ENCODE measurements at places on chromosomes 5 and 9.

- no peak for DNase-seq
These were observed 9.8 kb downstream of the NHP2 start for GRCh38 chr5:178143901-178144300.

GRCh38 chr5:117776977-117777376 lies 1202.4 kb upstream of the SEMA6A start:
- no peak for DNase-seq

DNA sequence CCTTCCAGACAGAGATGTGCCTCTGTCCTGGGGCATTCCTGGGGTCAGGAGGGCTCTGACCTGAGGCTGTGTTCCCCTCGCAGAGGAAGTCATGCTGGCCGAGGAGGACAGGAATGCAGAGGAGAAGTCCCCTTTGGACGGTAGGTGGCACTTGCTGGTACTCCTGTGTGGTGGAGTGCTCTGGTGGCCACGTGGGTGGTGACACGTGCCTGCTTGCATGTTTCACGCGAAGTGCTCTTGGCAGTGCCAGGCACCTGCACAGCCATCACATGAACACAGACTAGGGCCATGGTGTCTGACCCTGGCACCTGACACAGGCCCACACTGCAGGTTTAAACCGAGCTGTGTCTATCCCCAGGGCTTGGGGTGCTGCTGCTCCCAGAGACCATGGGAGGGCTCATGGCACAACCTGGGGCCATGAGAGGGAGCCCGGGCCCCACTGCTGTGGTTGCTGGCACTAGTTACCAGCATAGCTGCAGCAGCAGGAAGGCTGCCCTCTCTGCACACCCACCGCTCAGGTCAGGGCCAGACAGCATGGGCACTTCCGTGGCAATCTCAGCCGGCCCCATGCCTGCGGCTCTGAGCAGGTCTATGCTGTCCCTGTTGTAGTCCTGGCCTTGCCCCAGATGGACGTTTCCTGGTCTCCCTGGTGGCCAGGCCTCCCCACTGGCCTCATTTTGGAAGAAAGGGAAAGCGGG lies 79.3 kb downstream of the CACNA1B start:
- DNase-seq = no peak

DNA sequence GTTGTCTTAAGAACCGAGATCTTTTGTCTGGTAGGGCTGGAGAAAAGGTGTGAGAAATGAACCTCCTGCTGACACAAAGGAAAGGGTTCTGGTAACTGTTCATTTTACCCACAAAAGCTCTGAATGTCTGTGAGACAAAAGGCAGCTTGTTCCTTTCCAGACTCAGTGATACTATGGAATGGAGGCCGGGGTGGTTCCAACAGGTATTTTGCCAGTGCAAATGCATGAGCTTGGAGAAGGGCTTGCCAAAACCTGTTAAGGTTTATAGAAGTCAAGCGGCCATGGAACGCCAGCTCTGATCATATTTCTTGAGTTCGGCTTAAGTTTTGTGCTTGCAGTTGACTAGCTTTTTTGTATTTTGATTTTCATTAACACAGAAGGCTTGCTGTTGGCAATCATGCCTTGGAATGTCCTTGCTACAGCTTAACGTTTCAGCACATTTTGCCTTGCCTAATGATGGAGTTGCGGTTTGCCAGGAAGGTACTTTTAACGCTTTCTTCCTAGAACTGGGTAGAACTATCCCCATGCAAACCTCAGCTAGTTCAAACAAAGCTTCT lies 328.6 kb downstream of the PIK3R1 start:
- DNase-seq = no peak

DNA sequence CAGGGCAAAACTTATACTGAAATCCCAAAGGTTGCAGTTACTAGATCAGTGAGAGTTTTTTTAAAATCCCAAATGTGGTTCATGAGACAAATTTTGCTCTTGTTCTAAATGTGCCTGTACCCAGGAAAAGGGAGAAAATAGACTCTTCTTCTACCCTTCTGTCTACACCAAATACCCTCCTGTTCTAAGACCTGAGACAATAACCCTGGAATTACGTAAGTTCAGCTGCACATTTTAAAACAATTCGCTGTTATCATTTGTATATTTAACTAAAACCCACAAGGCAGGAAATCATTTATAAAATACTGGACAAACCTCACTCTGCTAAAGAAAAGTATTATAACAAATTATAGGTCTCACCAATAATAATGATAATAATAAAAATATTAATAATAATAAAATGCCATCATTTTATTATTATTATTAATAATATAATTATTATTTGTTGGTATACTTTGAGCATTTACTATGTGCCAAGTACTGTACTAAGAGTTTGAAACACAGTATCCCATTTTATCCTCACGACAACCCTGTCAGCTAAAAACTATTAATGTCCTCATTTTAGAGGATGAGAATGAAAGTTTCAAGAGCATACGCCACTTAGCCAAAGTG lies 49.8 kb upstream of the AFAP1L1 start:
- no peak for DNase-seq

DNA sequence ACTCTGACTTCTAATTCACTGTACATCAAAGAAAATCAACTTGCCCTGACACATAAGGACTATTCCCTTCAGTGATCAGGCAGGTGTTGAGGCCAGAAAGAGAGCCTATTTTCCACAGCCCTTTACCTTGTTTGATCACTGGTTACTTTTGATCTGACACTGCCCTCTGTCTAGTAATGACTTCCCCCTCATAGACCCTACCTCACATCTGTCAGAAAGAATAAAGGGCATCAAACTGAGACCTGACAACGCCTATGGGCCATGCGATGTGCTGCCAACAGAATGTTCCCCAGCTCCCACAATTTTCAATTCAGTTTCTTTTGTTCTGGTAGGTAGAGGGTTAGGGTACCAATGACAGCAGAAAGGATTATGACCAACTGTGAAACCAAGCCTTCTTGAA lies 47.7 kb downstream of the FBXL17 start:
- DNase-seq = no peak

GRCh38 chr5:144352732-144353317 lies 182.2 kb downstream of the KCTD16 start:
- DNase-seq = no peak

GRCh38 chr5:74945561-74946165 lies 79.5 kb upstream of the FAM169A start:
- no peak for DNase-seq

- no peak for DNase-seq
These were observed 29.7 kb upstream of the FCN1 start for GRCh38 chr9:134947265-134947955.

GRCh38 chr9:136848393-136849037 lies 694 bp upstream of the PHPT1 start:
- DNase-seq = no peak

DNA sequence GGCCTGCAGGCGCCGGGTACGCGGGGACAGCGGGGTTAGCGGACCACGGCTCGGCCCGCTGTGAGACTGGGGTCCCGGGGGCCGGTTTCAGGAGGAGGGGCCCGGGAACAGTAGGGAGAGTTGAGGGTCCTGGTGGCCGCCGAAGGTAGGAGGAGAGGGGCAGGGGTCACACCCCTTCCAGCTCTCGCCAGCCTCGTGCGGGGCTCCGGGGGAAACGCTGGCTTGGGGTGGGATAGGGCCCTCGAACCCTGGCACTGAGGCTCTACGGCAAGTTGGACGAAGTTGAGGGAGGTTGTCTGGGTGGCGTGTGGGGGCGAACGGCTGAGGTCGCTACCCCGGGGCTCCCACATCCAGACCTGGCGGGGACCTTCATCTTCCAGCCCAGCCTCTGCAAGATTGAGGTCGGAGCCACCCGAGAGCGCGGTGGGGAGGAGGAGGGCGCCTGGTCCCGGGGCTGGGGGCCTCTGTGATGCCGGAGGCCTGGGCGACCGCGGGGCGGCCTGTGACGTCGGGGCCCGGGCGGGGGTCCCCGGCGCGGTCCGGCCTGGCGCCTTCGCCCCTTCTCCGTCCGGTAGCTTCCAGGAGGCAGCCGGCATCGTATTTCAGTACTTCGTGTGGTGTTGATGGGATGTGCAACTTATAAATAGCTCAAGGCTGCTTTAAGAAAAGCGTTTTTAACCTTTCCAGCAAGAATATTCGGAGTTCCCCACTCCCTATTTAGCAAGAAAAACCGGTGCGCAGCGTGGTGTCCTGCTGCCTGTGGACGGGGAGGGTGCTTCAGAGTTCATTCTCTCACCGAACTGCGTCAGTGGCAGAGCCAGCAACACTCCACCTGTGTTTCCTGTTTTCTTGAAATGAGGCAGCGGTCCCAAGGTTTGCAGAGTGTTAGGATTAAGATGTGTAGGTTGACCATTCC lies 902 bp downstream of the HABP4 start:
- no peak for DNase-seq

DNA sequence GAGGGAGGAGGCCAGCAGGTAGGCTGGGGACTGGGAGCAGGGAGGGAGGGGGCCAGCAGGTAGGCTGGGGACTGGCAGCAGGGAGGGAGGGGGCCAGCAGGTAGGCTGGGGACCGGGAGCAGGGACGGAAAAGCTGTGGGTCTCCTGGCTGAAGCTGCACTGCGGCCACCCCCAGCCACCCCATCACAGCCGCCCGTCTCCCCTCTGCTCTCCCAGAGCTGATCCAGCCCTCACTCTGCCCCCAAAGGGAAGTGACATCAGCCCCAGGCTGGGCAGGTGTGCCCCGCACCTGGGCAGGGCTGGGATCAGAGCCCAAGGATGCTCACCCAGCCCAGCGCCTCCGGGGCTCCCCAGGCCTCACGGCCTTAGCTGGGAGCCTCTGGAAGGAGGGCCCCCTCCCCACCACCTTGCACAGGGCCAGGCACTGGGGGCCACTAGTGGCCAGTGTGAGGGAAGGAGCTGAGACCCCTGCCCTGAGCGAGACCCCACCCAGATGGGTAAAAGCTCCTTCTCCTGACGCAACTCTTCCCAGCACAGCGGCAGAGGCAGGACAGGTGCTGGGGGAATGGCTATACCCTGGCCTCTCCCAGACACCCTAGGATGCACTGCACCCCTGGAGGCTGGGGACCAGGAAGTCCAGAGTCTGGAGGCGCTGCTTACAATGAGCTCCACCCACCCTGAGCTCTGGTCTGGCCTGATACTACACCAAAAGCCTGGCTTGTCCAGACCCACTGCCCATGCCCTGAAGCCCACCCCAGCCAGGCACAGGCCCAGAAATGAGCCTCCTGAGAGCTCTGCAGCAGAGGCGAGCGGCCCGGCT lies 11.6 kb downstream of the AGPAT2 start:
- DNase-seq = no peak

DNA sequence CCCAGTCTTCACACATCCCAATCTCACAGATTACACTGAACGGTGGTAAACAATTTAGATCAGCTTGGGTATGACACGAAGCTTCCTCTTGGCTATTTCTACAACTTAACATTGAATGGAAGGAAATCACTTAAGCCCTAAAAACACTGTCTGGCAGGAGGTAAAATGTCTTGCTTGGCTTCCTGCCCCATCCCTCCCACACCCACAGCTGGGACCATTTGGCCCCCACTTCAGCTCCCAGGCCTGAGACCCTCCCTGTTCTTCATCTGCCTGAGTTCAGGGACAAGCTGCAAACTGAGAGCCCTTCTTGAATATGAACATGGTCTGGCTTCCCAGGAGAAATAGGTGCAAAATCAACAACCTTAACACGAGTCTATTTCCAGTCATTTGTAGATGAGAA lies 3.4 kb upstream of the COL15A1 start:
- no peak for DNase-seq

GRCh38 chr9:36862206-36863145 lies 171.6 kb downstream of the PAX5 start:
- no peak for DNase-seq

DNA sequence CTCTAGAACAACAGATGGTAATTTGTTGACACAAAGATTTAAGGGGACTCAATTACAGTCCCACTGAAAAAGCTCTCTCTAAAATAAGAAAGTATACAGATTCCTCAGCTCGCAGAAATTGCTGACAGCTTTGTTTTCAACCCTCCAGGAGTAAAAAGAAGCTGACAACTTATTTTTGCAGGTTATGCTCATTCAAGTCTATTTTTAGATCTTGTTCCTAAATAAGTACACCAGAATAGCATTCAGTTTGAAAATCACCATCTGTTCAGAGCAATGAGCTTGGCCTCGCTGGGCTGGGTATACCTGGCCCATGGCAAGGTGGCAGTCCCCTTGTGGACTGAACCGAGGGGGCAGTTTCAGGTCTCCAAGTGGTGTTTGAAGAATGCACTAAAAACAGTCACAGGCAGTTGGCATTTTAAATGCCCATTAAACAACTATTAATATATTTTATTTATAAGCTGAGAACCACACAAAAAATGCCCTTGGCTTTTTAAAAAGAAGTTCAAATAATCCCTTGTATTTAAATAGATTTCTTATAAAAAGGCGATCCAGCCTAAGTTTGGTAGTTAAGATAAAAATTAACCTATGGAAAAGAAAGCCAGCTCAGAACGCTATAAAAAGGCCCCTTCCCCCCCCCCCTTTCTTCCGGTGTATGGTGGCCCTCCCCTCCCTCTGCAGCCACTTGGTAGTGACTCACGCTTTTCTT lies 169.2 kb downstream of the AUH start:
- no peak for DNase-seq

- DNase-seq = no peak
These were observed 179.9 kb upstream of the NR3C1 start for GRCh38 chr5:143583409-143583808.

DNA sequence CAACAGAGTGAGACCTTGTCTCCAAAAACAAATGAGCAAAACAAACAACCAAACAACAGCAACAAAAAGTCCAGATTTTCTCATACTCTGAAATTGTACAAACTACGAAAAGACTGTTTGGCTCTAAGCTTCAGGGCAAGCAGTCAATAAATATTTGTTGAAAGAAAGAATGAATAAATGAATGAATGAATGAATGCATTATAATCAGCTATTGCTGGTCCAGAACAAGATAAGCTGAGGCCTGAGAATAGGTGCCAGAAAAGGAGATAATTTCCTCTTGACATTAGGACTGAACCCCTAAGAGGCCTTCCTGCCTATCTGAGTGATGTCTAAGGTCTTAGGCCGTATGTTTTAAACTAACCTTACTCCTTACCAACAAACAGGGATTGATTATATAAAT lies 99.2 kb upstream of the IL6ST start:
- no peak for DNase-seq

DNA sequence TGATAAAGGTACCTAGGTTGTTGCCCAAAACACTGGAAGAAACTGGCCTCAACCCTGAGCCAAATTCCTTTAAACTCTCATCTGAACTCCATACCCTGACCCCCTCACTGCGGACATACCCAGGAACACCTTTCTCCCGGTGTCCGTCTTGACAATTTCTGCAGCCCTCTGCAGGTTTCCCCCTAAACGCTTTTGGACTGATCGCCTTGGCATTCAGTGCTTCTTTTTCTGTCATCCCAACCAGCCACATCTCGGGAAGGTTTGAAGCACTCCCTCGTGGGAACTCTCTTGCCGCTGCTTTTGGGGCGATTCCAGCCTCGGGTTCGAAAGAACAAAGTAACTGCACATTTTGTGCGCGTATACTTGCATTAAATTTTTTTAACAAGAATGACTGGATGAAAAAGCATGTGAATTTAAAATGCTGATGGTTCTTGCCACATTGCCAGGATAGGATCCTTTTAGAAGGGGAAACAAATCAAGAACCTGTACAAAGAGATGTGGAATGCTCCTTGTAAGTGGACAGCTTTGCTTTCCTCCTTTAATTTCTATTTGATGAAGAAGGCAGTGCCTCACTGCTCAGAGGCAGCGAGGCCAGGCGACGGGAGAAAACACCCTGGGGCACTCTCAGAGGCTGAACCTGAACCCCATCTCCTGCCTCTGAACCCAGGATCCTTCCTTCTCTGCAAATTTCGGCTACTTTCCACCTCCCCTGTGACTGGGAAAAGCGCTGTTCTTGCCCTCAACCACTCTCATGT lies 615 bp downstream of the PSMD5 start:
- no peak for DNase-seq

GRCh38 chr9:97593960-97594359 lies 39.2 kb downstream of the TSTD2 start:
- DNase-seq = no peak

All from vagina (tissue), 2 donors.